ENCODE measurements at places on chromosomes 2 and 18. TPM values are rescaled to one million over a fixed set of nuclear protein-coding genes. Genes with fewer than 3 reads are reported as not detected.
A peak's percentile ranks its signal among the peaks of the same experiment; 100 is the strongest.

GRCh38 chr2:39008665-39009064 is 112.2 kb downstream of the SOS1 start:
- H3K27ac ChIP-seq, result peak overlapping the region; percentile 52
- no peaks in the 10 kb centered on the region for H3K27me3 ChIP-seq
- H3K4me1 ChIP-seq, result peaks cover 4% of the 10 kb centered on the region
- DNase-seq, result no peak
- peaks cover 52% of the 10 kb centered on the region for H3K36me3 ChIP-seq
- no peak overlapping the region for H3K4me3 ChIP-seq

- H3K27ac ChIP-seq, result no peak overlapping the region
- H3K4me3 ChIP-seq, result no peak overlapping the region
- DNase-seq, result no peak
- H3K4me1 ChIP-seq, result no peaks in the 10 kb centered on the region
Observed at GRCh38 chr2:51511002-51511401, 479.1 kb upstream of the NRXN1 start.

- no peaks in the 10 kb centered on the region for H3K4me1 ChIP-seq
- no peak for DNase-seq
- H3K27ac ChIP-seq, result no peak overlapping the region
- H3K27me3 ChIP-seq, result peaks cover 40% of the 10 kb centered on the region
- H3K4me3 ChIP-seq, result no peak overlapping the region
- no peaks in the 10 kb centered on the region for H3K36me3 ChIP-seq
Observed at GRCh38 chr2:235659767-235660322, 166.0 kb downstream of the AGAP1 start.

GRCh38 chr2:218878926-218879761 is 1.5 kb upstream of the WNT10A start:
- H3K27me3 ChIP-seq, result peaks cover 75% of the 10 kb centered on the region
- DNase-seq, result no peak
- no peak overlapping the region for H3K27ac ChIP-seq
- H3K4me1 ChIP-seq, result peaks cover 15% of the 10 kb centered on the region
- no peaks in the 10 kb centered on the region for H3K36me3 ChIP-seq

DNA sequence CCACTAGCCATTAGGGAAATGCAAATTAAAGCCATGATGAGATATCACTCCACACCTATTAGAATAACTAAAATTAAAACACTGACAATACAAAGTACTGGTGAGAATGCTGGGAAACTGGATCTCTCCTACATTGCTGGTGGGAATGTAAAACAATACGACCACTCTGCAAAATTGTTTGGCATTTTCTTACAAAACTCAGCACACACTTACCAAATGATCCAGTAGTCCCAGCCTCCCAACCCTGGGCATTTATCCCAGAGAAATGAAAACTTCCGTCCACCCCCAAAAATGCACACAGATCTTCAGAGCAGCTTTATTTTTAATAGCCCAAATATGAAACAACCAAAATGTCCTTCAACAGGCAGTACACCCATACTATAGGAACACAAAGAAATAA is 8.9 kb upstream of the TMSB10 start:
- H3K36me3 ChIP-seq, result peaks cover 13% of the 10 kb centered on the region
- DNase-seq, result no peak

DNA sequence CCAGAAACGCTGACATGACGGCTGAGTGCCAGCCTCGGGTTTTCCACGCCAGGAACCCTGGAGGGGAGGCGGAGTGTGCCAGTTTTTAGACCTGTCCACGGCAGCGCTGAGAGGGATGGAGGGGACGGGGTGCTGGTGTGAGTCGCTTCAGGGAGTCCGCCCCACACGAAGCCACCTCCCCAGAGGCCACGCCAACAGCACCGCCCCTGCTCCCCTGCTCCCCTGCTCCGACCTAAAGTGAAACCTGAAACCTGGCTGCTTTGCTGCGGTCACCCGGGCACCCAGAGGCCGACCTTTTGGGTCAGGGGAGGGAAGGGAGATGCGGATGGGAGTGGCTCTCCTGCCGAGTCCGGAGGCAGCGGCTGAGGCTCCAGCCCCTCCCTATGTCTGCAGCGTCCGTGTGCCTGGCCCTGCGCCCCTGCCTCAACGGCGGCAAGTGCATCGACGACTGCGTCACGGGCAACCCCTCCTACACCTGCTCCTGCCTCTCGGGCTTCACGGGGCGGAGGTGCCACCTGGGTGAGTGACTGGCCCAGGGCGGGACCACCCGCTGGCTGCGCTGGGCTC is 38.1 kb downstream of the SNED1 start:
- no peak overlapping the region for H3K27ac ChIP-seq
- peak; percentile 84 for DNase-seq
- no peaks in the 10 kb centered on the region for H3K36me3 ChIP-seq
- H3K4me3 ChIP-seq, result peak overlapping the region; percentile 64
- peaks cover 11% of the 10 kb centered on the region for H3K27me3 ChIP-seq

DNA sequence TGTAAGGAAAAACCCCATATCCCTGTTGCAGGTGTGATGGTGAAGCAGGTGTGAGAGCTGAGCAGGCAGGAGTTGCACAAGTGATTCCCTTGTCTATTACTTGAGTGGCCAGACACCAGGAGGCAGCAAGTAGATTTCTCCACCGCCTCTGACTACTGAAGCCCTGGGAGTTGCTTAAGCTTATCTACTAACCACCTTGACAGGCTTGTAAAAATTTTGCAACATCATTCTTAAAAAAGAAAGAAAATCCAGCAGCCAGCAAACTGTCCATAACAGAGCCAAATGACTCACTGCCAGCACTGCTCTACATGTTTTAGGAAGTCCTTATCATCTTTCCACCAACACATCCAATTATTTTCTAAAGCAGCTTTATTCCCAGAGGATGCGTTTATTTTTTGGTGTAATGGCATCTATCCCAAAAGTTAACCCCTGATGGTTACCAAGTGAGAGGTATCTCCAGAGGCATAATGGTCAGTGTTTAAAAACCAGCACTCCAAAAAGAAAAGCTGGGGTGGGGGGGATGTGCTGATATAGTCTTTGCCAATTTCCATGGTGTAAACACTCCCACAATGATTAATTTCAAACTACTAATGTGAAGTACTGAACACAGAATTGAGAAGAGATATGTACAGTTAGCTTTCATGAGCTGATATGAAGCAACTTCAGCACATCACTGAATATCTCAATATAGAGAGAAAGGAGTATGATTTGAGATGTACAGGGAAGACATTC is 16.3 kb upstream of the GPR39 start:
- no peak for DNase-seq
- no peaks in the 10 kb centered on the region for H3K27me3 ChIP-seq
- H3K4me1 ChIP-seq, result no peaks in the 10 kb centered on the region
- no peak overlapping the region for H3K4me3 ChIP-seq
- no peaks in the 10 kb centered on the region for H3K36me3 ChIP-seq

DNA sequence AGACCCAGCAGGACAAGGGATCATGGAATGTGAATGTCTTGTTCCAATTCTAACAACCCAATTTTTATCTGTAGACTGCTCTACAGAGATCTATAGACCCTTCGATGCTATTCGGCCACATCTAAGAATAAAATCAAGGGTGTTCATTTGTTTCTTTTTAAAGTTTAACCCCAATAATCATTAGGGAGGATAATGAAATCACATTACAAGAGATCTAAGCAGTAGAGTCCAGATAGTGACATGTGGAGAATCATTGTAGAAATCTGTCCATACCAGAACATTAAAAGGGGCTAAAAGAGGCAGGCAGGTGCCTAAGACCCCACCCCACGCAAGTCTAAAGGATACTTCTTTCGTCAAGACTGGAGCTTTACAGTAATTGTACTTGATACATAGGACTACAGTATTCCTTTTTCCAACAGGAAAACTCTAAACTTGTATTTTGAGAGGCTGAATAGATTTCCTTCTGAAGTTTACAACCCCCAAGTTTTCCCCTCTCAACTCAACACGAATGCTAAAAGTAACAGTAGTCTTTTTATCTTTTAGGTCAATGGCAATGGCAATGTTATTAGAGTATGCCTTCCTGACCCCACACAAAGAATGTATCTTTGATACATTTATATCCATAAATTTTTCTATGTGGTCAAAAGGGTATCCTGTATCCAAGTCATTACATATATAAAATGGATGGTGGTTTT is 183.7 kb downstream of the TCF4 start:
- H3K36me3 ChIP-seq, result no peaks in the 10 kb centered on the region
- H3K27ac ChIP-seq, result no peak overlapping the region
- no peaks in the 10 kb centered on the region for H3K27me3 ChIP-seq

GRCh38 chr18:22613058-22613690 is 195.5 kb upstream of the CTAGE1 start:
- H3K36me3 ChIP-seq, result no peaks in the 10 kb centered on the region
- H3K4me1 ChIP-seq, result no peaks in the 10 kb centered on the region
- no peak overlapping the region for H3K27ac ChIP-seq
- H3K4me3 ChIP-seq, result no peak overlapping the region
- DNase-seq, result no peak

GRCh38 chr2:8138923-8139667 is 542.8 kb upstream of the ID2 start:
- peaks cover 2% of the 10 kb centered on the region for H3K27me3 ChIP-seq
- H3K36me3 ChIP-seq, result peaks cover 10% of the 10 kb centered on the region
- no peak for DNase-seq
- no peak overlapping the region for H3K4me3 ChIP-seq

DNA sequence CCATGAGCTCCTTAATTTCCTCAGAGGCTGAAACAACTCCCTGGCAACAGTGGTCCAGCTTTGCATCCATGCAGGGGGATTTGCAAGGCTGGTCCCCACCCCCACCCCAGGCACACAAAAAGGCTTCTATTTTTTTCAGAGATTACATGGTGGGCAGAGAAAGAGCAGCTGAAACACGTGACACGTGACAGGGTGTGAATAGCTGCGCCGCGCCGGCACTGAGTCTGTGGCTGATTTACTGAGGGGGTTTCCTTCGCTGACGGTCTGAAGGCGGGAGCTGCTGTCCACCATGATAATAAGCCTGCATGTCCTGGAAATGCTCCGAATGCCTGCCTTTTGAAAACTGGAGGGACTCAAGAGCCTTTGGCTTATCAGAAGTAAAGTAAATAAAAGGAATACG is 50.7 kb upstream of the APCDD1 start:
- no peaks in the 10 kb centered on the region for H3K36me3 ChIP-seq
- DNase-seq, result no peak
- H3K27me3 ChIP-seq, result peaks cover 8% of the 10 kb centered on the region
- H3K4me1 ChIP-seq, result no peaks in the 10 kb centered on the region

DNA sequence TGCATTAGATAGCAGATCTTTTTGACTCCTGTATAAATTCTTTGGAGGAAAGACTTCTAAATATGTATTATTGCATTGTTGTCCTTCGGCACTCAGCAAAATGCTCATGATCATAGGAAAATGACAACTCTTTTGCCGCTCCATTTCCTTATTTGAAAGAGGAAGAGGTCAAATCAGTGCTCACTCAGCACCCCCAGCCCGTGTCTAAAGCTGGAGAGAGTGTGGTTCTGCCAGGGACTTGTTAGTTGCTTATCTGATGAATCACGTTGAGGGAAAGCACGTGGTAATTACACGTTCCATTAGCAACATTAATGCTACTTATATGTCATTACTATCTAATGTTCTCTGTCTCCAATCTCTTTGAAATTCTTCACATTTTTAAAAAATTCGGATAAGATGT is 46.0 kb upstream of the MBP start:
- no peak overlapping the region for H3K27ac ChIP-seq
- H3K36me3 ChIP-seq, result no peaks in the 10 kb centered on the region
- H3K4me3 ChIP-seq, result no peak overlapping the region
- H3K27me3 ChIP-seq, result peaks cover 6% of the 10 kb centered on the region
- H3K4me1 ChIP-seq, result no peaks in the 10 kb centered on the region

GRCh38 chr2:238265605-238266004 is 22.8 kb downstream of the PER2 start:
- H3K27ac ChIP-seq, result no peak overlapping the region
- H3K36me3 ChIP-seq, result peaks cover 1% of the 10 kb centered on the region
- peaks cover 5% of the 10 kb centered on the region for H3K4me1 ChIP-seq
- no peak for DNase-seq

- no peaks in the 10 kb centered on the region for H3K27me3 ChIP-seq
- no peak overlapping the region for H3K4me3 ChIP-seq
- no peaks in the 10 kb centered on the region for H3K36me3 ChIP-seq
Observed at GRCh38 chr2:22904126-22904684, 480.8 kb upstream of the KLHL29 start.

DNA sequence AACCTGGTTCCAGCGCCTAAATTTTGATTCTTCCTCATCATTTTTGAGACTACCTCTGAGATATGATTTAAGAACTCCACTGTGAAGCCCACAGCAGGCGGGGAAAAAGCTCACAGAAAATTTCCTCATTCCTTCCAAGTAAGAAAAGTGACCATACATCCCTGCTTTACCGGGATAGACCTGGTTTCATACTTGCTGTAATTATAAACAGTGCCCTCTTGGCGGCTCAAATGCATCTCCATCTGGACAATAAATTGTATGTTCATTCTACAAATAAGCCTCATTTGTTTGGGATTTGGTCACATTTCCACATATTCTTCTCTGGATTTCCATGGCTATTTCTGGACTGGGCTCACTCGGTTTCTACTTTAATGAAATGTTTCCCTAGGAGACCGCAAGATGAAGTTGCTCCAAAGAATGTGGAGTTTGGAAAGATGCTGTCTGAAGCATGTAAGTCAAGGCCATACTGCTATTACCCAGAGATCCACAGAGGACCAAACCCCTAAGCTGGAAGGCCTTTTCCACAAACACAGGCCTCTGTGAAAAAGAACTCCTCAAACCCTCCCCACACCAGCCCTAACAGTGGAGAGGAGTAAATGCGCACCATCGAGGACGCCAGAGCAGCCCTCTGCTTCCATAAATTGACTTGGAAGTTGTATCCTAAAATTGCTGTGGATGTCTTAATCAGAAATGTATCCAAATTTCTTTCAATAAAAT is 13.9 kb downstream of the STAT1 start:
- no peaks in the 10 kb centered on the region for H3K27me3 ChIP-seq
- peak overlapping the region; percentile 35 for H3K27ac ChIP-seq
- DNase-seq, result no peak
- H3K36me3 ChIP-seq, result peaks cover 96% of the 10 kb centered on the region

DNA sequence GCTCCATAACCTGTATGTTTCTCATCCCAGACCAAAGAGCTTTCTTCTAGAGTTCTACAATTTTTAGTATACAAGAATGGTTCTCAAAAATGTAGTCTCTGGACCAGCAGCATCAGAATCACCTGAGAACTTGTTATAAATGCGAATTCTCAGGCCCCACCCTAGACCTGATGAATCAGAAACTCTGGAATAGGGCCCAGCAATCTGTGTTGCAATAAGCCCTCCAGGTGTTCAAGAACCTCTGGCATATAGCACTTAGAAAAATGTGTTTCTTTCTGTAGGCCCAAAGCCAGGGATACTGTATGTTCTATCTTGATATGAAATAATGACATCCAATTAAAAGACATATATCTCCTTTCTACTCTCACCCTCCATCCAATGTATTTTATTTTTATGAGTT is 10.4 kb downstream of the PAIP2B start:
- H3K27me3 ChIP-seq, result no peaks in the 10 kb centered on the region
- no peak overlapping the region for H3K4me3 ChIP-seq
- no peaks in the 10 kb centered on the region for H3K4me1 ChIP-seq

- no peaks in the 10 kb centered on the region for H3K27me3 ChIP-seq
- no peak overlapping the region for H3K4me3 ChIP-seq
- H3K4me1 ChIP-seq, result no peaks in the 10 kb centered on the region
Observed at GRCh38 chr2:198456418-198456817, 652.0 kb downstream of the PLCL1 start.

CDKL4 gene
- 0.32 TPM for total RNA-seq

MC4R gene
- not detected for total RNA-seq

CERS6 gene
- total RNA-seq, result 5.0 TPM

RAB12 gene
- total RNA-seq, result 13.6 TPM

SP5 gene
- not detected for total RNA-seq

RESP18 gene
- not detected for total RNA-seq

Measured in activated CD8-positive, alpha-beta memory T cell treated with anti-CD3 and anti-CD28 coated beads, Interleukin-2, amount 10 ng/mL, durations not matched to agents 7 days and 5 days (primary cell).